ENCODE measurements at places on chromosomes 5 and 9.
A peak's percentile ranks its signal among the peaks of the same experiment; 100 is the strongest.

- peaks cover 26% of the 10 kb centered on the region for H3K4me1 ChIP-seq
- no peak overlapping the region for H3K4me3 ChIP-seq
- H3K27me3 ChIP-seq: no peaks in the 10 kb centered on the region
- H3K27ac ChIP-seq: peak overlapping the region; percentile 13
- DNase-seq: no peak
These were observed 215.7 kb downstream of the GAS1 start for GRCh38 chr9:86731511-86732063.

GRCh38 chr5:84623019-84623418 lies 238.3 kb upstream of the EDIL3 start:
- H3K4me1 ChIP-seq: peaks cover 7% of the 10 kb centered on the region
- no peak overlapping the region for H3K4me3 ChIP-seq
- no peak overlapping the region for H3K27ac ChIP-seq

DNA sequence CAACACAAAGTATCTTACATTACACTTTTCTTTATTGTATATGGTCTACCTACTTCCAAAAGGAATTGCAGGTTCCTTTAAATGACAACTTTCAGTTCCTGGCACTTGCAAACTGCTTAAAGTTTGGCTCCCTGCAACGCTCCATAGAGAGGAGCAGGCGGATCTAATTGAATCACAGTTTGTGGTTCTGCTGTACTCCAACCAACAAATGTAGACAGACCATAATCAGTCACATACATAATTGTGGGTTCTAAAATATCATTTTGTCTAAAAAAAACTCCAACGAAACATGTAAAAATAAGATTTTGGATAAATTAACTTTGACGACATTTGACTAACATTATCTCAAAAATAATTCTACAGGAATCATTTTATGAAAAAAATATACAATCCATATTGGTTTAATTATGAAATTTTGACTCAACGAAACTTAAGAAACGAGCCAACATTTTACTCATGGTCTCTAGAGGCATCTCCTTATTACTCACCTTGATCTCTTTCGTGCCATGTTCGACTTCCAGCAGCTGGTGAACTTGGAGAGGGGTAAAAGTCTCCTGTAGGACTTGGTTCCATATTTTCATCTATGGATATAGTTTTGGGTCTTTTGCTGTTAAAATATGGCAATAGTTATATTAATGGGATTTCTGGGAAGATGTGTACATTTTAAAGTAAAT lies 167.6 kb downstream of the NFIB start:
- no peaks in the 10 kb centered on the region for H3K27me3 ChIP-seq
- no peak overlapping the region for H3K4me3 ChIP-seq
- H3K36me3 ChIP-seq: peaks cover 3% of the 10 kb centered on the region
- H3K27ac ChIP-seq: no peak overlapping the region

DNA sequence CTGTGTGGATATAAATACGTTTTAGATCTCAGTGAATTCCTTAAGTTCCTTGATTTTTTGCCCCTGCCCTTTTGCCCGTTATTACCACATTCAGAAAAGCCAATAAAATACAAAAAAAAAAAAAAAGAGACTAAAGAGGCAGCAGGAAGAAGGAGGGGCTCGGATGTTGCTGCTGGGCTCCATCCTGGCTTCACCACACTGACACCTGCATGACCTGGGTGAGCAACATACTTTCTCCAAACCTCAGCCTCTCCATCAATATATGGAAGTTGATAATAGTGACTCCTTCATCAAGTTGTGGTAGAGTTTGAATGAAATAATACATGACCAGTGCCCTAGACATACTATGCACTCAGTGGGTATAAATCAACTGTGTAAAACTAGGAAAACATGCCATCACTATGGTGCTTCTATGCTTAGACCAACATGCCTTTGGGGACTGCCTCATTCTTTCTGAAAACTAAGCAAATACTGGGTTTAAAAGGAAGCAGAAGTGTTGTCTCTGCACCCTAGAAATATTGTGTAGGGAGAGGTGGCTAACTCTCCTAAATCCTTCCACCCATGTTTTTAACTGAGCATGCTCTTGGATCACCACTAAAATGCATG lies 243.0 kb downstream of the PIK3R1 start:
- no peaks in the 10 kb centered on the region for H3K36me3 ChIP-seq
- H3K4me1 ChIP-seq: peaks cover 26% of the 10 kb centered on the region
- H3K4me3 ChIP-seq: no peak overlapping the region
- DNase-seq: no peak
- no peaks in the 10 kb centered on the region for H3K27me3 ChIP-seq

DNA sequence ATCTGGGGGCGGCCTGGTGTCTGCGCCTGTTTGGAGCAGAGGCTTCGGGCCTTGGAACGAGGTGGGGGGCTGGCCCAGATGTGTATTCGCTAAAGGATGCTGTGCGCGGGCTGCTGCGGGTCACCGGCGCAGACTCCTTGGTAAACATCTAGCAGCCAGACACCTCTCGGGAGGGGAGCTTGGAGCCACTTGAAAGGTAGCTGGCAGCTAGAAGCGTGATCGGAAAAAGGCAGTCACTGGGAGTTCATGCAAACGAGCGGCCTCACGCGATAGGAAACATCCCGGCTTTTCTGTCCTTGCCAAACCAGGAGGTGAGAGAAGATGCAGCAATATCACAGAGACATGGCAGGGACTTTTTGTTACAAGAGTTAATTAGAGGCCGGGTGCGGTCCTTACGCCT lies 8.1 kb downstream of the LAMC3 start:
- H3K27ac ChIP-seq: no peak overlapping the region
- H3K4me3 ChIP-seq: no peak overlapping the region
- DNase-seq: no peak
- H3K4me1 ChIP-seq: no peaks in the 10 kb centered on the region
- H3K27me3 ChIP-seq: peaks cover 53% of the 10 kb centered on the region

GRCh38 chr9:71911908-71912335 lies 483 bp downstream of the C9orf85 start:
- peak overlapping the region; percentile 98 for H3K4me3 ChIP-seq
- H3K27ac ChIP-seq: peak overlapping the region; percentile 100
- H3K27me3 ChIP-seq: no peaks in the 10 kb centered on the region
- no peaks in the 10 kb centered on the region for H3K36me3 ChIP-seq
